ENCODE measurements at places on chromosomes 16 and 17.

DNA sequence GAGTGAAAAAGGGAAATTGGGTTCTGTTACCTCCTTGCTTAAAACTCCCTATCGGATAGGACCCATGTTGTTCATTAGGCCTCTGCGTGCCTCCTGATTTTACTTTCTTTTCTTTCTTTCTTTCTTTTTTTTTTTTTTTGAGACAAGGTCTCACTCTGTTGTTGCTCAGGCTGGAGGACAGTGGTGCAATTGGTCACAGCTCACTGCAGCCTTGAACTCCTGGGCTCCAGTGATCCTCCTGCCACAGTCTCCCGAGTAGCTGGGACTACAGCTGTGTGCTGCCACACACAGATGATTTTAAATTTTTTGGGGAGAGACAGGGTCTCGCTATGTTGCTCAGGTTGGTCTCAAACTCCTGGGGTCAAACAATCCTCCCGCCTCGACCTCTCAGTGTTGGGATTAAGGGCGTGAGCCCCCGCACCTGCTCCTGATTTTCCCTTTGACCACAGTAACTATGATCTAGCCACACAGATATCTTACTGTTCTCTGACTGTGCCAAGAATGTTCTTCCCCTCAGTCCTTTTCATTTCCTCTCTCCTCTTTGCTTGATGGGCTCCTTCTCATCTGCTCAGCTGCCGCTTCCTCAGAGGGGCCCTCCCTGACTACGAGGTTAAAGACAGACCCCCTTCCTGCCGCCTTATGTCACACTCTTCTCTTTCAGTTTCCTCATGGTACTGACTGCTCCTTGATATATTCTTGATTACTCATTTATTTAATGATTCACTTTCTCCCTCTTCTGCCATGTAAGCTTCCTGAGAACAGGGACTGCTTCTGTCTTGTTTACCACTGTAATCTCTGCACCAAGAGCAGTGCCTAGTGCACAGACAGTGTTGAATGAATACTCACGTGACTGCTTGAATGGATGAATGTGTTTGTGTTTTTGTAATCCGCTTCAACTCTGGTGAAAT, 44.3 kb downstream of the LCMT1 start:
- no peak for DNase-seq

DNA sequence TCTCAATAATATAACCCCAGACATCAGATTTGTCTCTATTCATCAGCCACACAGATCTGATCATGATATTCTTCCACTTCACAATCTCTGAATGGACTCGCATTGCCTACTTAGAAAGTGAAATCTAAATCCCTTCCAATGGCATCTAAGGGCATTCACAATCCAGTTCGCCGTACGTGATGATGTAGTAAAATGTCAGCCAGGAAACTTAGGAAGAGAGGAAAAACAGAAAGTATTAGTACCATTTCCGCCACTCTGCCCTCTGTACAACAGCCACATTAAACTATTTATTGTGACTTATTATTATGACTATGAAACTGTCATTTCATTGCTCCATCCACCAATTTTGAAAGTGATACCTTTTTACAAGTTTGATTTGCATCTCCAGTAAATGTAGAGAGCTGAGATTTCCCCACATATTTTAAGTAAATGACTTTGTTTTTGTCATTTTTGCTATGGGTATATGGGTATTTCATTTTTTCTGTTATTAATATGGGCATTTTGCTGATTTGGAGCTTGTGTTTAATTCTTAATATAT, 69.4 kb upstream of the SMIM36 start:
- no peak for DNase-seq

DNA sequence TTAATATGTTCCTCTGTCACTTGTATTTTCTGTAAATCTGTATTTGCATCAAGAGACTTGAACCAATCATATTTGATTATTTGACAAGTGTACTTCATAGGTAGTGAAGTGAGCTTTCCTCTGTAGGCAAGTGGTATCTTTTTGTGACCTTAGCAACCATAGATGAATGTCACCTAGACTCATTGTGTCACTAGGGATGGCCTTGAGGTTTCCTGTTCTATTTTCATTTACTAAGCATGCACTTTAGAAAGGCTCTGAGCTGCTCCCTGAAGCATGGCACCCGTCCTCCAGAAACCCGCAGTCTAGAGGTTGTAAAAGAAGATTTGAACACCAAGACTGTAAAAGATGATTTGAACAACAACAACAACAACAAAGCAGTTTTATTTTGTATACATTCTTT, 151.7 kb downstream of the PRKCB start:
- no peak for DNase-seq

- no peak for DNase-seq
These were observed 7.1 kb downstream of the PRSS53 start for GRCh38 chr16:31081428-31082351.

DNA sequence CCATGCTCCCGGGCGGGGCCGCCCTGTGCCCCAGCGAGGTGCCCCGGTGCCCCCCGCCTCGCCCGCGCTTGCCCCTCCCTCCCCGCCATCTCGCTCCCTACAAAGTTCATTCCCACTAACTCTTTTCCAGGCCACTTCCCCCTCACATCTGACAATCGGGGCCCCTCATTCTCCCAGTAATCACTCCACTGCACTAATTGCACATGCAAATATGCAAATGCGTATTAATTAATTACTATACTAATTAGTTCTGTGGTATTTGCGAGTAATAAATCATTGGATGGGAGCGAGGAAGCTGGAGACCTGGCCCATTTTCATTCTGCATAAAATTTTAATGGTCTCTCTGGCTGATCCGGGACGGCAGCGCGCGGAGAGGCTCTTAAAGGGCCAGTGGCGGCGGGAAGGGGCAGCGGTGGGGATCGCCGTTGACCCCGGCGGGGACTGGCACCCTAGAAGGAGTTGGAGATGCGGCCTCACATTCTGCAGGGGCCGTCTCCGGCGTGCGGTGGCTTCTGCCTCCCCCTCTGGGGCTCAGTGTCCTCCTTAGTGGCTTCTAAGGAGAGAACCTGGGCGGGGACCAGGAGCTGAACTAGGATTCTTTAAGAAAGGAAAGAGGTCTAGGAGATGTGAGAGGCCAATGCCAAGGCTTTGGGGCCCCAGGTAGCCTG, 8.4 kb upstream of the PPP1R1B start:
- DNase-seq, result no peak

- no peak for DNase-seq
These were observed 96.5 kb upstream of the TBX2 start for GRCh38 chr17:61302953-61303816.

DNA sequence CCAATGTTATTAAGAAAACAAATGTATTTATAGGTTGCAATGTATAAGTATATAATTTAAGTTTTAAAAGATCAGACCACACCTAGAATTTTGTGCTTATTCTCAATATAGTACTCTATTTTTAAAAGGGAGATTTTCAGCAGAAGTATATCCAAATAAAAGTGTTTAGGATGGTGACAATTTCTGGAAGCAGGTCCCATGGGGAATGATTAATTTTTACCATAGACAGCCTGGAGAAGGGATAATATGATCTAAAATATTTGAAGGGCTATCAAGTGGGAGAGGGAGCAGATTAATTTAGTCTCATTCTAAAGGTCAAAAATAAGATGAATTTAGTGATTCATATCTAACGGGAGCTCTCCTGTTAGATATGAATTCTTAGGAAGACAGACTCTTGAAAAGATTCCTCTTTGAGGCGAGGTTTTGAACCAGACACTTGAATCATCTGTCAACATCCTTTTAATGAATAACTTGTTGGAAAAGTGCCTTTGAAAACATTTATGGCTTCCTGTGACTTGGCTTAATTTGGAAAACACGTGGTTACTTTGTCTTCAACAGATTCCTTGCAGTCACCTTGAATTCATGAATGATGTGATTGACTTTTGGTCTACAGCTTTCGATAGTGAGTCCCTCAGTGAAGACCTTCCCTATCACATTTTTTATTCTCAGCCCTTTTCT, 29.3 kb upstream of the SMIM36 start:
- DNase-seq, result no peak

- DNase-seq, result no peak
These were observed 28.8 kb downstream of the MAP2K3 start for GRCh38 chr17:21313320-21313719.

- no peak for DNase-seq
These were observed 434.0 kb upstream of the CDH5 start for GRCh38 chr16:65932350-65933072.

- DNase-seq, result no peak
These were observed 30.2 kb downstream of the MRC2 start for GRCh38 chr17:62657690-62658089.

GRCh38 chr17:80294210-80294609, 33.6 kb downstream of the RNF213 start:
- no peak for DNase-seq

DNA sequence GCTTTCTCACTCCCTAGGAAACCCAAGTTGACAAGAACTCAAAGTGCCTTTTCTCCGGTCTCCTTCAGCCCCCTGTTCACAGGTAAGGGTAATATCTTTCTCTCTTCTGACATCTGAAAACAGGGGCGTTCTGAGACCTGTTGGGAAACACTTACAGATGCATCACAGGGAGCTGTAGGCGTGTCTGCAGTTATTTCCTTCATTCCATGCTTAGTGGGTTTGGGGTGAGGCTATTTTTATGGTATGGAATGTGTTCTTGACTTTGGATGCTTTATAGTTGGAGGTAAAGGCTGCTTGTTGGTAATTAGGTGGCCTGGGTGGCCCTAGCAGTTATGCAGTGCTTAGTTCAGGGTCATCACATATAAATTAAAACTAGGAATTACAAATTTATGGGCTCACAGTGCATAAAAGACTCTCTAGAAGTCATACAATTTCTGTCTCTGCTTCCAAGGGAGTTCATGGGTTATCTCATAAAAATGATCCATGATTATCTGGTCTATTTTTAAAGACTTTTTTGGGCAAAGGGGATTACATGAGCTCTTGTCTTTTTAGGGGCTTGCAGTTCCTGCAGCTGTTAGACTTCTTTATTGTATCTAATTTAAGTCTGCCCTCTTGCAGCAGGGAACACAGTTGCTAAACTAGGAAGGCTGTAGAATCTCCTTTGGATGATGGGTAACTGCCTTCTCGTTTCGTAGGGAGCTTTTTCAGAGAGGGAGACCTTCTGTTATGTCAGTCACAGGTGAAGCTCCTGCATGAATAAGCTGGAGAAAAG, 10.2 kb downstream of the SOCS7 start:
- DNase-seq, result no peak

DNA sequence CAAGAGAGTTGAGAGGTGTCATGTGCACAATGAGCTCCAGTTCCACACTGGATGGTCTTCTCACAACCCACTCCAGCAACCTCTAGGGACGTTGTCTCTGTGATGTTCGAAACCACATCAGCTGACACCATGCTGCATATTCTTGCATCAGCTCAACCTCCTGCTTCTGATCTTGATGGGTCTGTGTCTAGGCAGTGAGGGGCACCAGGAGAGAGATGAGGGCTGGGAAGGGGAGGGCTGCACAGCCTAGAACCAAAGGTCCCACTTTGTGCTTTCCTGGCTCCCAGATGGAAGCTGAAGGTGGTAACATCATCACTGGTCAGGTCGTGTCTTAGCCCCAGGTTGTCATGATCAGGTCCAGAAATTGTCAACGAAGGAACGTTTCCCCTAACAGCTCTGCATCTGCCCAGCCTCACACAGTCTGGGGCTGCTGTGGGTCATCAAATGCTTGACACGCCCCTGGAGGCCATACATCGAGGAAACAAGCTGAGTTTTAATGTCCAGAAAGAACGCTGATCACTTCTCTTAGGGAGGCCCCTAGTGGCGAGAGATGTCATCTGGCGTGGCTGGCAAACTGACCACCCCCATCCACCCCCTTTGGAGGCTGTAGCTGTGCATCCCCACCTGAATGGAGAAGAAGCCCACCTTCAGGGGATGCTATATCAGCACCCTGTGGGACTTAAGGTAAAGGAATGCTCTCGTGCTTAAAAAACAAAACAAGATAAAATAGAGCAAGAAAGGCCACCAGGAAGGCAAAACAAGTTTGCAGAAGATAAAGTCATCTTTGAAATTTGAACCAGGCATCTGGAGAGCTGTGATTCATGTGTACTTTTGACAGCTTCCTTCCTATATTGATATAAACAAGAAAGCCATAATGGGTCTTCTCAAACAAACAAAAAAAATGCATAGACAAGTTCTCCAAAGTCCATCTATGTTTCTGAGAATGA, 58.3 kb downstream of the WIPI1 start:
- no peak for DNase-seq

GRCh38 chr16:81006211-81006812, 373 bp downstream of the CMC2 start:
- DNase-seq, result peak; percentile 58

GRCh38 chr16:20300312-20301097, 26.8 kb downstream of the GP2 start:
- no peak for DNase-seq

GRCh38 chr17:82240506-82241182, 11.8 kb downstream of the SLC16A3 start:
- no peak for DNase-seq

- DNase-seq, result peak; percentile 38
These were observed 14.4 kb upstream of the ALDH3A1 start for GRCh38 chr17:19762515-19762961.

- DNase-seq, result no peak
These were observed 60.2 kb upstream of the PHOSPHO1 start for GRCh38 chr17:49290690-49291359.

- DNase-seq, result no peak
These were observed 6.0 kb upstream of the GRB2 start for GRCh38 chr17:75411328-75412067.

- DNase-seq, result no peak
These were observed 298.8 kb downstream of the FOXL1 start for GRCh38 chr16:86877108-86877507.

GRCh38 chr16:89993971-89994370, 25.3 kb downstream of the DBNDD1 start:
- DNase-seq, result no peak

DNA sequence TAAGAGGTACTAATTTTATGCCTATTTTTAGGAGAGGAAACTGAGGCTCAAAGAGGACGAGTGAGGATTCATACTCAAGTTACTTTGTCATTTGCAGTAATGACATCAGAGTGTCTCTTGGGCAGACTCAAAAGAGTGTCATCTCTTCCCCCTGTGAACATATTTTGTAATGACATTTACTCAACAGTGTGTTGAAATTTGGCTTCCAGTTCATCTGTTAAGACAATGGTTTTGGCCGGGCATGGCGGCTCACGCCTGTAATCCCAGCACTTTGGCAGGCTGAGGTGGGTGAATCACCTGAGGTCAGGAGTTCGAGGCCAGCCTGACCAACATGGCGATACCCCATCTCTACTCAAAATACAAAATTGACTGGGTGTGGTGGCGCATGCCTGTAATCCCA, 28.9 kb downstream of the WFDC1 start:
- DNase-seq, result no peak

DNA sequence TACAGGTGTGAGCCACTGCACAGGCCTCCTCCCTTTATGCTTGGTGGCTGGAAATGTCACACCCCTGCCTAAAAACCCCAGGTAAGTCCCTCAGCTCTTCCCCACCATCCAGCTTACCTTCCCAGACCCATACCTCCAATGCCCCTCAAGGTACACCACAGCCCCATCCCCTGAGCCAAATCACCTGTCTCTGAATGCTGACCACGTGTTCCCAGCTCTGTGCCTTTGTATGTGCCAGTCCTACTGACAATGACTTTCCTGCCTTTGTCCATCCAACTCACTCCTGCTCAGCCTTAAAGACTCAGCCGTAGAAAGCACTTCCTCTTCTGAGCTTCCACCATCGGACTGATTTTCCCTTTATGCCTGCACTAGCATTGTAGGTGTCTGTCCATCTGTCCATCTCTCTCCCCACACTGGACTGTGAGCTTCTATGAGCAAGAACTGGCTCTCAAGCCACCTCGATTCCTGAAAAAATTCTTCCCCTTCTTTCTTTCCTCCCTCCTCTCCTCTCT, 30.7 kb upstream of the GOSR2 start:
- DNase-seq, result no peak
